ENCODE measurements at places on chromosomes 1 and 21.
A peak's percentile ranks its signal among the peaks of the same experiment; 100 is the strongest.

DNA sequence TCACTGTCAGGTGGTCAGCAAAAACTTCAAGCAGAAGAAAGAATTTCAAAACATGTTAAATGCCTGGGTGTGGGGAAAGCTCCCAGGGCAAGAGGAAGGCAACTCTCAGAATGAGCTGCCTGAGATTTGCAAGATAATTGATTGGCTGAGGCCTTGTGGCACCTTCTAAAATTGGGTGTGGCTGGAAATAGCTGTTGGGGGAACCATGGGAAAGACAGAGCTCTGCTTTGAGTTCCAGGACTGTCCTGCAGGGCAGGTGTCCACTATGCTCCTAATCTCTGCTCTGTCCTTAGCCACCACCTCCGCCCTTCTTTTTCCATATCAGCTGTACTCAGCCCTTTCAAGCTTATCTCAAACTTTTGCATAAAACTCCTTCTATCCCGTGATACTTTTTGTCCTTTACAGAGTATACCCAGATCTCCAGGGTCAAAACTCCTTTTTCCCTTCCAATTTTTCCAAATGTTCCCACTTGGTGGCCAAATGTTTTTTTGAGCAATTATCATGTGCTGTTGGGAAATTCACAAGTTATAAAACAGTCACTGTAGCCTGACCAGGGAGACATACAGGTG lies 23.8 kb upstream of the PPP2R5A start:
- DNase-seq: no peak

DNA sequence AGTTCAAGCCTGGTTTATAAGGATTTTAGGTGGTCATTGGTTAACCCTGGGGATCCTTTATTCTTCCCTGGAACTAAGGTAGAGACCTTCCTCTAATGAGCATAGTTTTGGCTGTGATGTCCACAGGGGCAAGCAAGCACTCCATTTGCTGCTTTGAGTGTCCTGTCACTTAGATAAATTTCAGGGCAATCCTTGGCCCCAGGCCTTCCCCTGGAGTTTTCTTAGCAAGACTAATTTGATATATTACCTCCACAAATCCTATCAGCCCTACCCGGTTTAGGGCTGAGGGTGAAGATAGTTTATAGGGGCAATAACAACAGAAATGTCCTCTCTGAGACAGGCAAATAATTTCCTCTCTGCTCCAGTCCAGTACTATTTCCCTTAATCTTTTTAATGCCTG lies 166.6 kb downstream of the CYYR1 start:
- no peak for DNase-seq

- DNase-seq: no peak
Measured at GRCh38 chr1:184425449-184426277, 38.8 kb downstream of the C1orf21 start.

- DNase-seq: peak; percentile 23
Measured at GRCh38 chr1:15066191-15066590, 87.4 kb upstream of the TMEM51 start.

- no peak for DNase-seq
Measured at GRCh38 chr1:52659851-52660596, 27.1 kb downstream of the SHISAL2A start.

- DNase-seq: no peak
Measured at GRCh38 chr21:39968010-39968409, 100.8 kb downstream of the PCP4 start.

GRCh38 chr1:43348809-43349593 lies 9.8 kb upstream of the CDC20 start:
- peak; percentile 87 for DNase-seq

- no peak for DNase-seq
Measured at GRCh38 chr1:38006008-38006828, 904 bp upstream of the FHL3 start.

DNA sequence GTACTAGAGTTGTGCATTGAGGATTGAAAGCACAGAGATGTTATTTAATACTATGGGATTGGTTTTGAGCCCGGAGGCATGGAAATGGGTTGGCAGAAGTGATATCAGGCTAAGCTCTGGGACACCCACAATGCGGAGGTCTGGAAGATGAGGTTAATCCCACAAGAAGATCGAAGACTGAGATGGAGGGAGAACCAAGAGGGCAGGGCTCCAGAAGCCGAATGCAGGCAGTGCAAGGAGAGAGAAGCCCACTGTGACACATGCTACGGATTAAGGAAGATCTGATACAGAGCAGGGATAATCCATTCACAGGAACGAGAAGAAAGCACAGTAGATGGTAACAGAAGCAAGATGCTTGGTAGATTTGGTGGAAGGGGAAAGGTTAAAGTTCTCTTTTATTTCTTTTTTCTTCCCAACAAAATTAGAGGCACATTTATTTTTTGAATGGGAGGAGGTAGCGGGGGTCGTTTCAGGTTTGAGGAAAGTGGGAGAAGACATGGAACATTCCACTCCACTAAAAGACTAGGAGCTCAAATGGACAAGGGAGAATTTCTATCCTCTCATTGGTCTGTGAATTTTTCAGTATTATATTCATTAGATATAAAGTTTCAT lies 113.2 kb downstream of the NCAM2 start:
- no peak for DNase-seq

- no peak for DNase-seq
Measured at GRCh38 chr1:62882201-62883104, 98.5 kb downstream of the ATG4C start.

- peak; percentile 54 for DNase-seq
Measured at GRCh38 chr21:42423197-42423675, 19.5 kb downstream of the UBASH3A start.

- DNase-seq: no peak
Measured at GRCh38 chr1:231264642-231265041, 23.6 kb downstream of the GNPAT start.

- no peak for DNase-seq
Measured at GRCh38 chr1:195709821-195710220, 898.4 kb downstream of the KCNT2 start.

DNA sequence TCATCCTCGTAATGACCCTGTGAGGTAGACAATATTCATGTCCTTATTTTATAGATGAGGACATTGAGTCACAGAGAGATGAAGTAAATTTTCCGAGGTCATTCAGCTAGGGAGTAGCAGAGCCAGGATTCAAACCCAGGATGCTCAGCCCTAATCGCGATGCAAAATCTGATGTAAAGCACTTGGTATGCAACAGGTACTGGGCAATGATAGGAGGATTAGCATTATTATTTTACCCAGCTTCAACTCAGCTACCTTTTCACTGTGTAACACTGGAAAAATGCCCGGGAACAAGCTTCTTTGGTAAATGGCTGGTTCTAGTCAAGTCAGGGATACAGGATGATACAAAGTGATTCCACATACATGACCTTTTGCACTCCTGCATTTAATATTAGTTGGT lies 88.7 kb downstream of the ATP1A1 start:
- DNase-seq: no peak

DNA sequence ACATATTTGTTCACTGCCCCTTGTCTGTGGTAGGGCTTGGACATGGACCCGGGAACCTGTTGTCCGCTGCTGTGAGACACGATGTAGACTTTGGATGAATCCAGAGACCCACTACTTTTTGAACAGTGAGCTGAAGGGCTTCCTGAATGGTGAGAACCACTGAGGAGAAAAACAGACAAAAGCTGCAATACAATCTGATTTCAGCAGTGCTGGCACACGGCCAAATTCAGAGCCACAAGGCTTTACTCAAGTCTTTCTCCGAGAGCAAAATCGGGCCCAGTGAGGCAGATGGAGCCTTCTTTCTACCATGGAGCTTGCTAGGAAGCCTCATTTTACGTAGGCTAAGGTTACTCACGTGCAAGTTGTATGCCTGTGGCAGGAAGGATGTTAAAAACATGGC lies 197.6 kb downstream of the SIPA1L2 start:
- DNase-seq: no peak

- no peak for DNase-seq
Measured at GRCh38 chr1:238895911-238896310, 490.5 kb upstream of the CHRM3 start.

- no peak for DNase-seq
Measured at GRCh38 chr1:82073071-82073470, 272.3 kb downstream of the ADGRL2 start.

GRCh38 chr1:22536506-22536905 lies 26.8 kb upstream of the EPHA8 start:
- DNase-seq: no peak

DNA sequence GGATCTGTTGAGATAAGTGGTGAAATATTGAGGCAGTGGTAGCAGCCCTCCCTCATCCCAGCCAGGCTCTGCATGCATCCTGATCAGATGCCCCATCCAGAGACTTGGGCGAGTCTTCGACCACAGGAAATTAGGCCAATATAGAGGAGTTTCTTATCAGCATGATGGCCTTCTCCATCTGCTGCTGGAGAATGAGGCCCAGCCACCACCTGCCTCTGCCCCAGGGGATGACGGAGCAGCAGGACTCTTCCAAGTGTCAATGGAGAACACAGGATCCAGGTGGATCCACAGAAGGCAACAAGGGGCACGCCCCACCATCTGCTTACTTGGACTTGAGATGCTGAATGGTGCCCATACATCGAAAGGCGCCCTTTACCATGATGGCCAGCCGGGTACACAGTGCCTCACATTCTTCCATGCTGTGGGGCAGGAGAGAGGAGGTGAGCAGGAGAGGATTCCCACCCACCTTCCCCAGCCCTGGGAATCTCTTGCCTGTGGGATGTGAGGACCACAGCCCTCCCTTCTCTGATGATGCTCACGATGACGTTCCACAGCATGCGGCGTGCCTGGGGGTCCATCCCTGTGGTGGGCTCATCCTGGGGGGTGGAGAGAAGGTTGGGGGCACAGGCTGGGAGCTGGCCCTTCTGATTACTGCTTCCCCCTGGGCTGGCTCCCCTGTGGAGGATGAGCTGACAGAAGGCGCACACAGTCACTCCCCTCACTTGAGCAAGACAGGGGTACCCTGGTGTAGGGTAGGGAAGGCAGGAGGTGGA lies 91.5 kb upstream of the GCLM start:
- DNase-seq: no peak

GRCh38 chr21:20661745-20662422 lies 336.3 kb upstream of the NCAM2 start:
- DNase-seq: no peak

- no peak for DNase-seq
Measured at GRCh38 chr21:42039470-42039901, 29.3 kb upstream of the ZBTB21 start.
